Naive thymus-derived CD8-positive, alpha-beta T cell (primary cell): ENCODE measurements at places on chromosomes 6 and 20. TPM values are rescaled to one million over a fixed set of nuclear protein-coding genes. Genes with fewer than 3 reads are reported as not detected.

Gene TMEM244
- 1.7 TPM for polyA plus RNA-seq

Gene PPIL6
- 0.25 TPM for polyA plus RNA-seq

DNA sequence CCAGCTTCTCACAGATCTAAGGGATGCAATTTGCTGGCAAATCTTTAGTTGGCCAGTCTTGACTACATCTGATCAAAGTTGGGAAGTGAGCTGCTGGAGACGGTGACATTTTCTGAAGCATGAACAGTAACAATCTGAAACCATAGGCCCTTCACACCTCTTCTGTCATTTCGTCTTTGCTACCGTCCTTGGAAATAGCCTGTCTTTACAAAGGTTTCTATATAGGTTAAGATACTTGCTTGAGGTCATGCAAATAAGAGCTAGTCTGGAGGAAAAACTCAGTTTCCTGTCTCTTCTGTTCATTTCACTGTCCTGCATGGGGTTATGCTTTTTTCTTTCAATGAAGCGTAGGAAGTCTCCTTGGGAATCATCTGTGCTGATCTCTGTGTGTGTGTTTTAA, 55.6 kb downstream of the CARMIL1 start:
- DNase-seq = no peak

Gene ADGRG6
- 0.73 TPM for polyA plus RNA-seq

- DNase-seq = no peak
Measured at GRCh38 chr6:87102151-87102621, 7.3 kb upstream of the CGA start.

- DNase-seq = no peak
Measured at GRCh38 chr6:33885132-33886057, 81.6 kb upstream of the MLN start.

DNA sequence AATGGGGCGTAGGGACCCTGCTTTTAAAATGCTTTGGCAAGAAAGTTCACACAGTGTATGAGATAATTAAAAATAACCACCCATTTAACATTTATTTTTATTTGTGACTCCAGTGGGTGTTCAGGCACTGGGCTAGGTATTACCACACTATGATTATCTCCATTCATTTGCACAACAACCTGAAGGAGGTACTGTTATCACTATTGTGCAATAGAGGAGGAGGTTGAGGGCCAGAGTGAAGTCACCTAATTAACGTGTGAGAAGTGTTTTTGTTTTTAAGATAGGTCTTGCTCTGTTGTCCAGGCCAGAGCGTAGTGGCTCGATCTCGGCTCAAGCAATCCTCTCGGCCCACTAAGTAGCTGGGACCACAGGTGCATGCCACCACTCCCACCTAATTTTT, 29.2 kb downstream of the MAK start:
- DNase-seq = no peak

GRCh38 chr20:4234128-4234527, 218.8 kb upstream of the RNF24 start:
- no peak for DNase-seq

- no peak for DNase-seq
Measured at GRCh38 chr6:30743099-30744053, 889 bp upstream of the FLOT1 start.

- no peak for DNase-seq
Measured at GRCh38 chr6:80922916-80923455, 816.5 kb downstream of the BCKDHB start.

Gene ARMH2
- 0.27 TPM for polyA plus RNA-seq

Gene RNGTT
- polyA plus RNA-seq = 17.6 TPM

Gene ANKRD66
- polyA plus RNA-seq = not detected

Gene SLC44A4
- polyA plus RNA-seq = not detected

DNA sequence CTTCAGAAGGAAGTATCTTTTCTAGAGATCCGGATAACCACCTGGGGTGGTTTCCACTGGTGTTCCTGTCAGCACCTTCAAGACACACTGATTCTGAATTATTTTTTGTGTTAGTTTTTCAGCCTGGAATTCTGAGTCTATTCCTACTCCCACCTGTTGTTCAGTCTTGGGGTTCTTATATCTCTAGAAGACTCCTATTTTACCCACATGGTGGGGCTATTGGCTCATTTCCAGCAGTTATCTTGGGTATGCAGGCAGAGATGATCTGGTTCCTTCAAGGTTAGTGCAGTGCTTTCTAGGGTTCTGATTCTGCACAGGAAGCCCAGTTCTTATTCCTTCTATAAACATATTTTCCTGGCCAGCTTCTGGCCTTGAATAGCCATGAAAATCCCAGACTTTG, 175.6 kb upstream of the PDE7B start:
- peak; percentile 34 for DNase-seq

GRCh38 chr6:147974376-147974775, 368.3 kb upstream of the SASH1 start:
- DNase-seq = no peak

DNA sequence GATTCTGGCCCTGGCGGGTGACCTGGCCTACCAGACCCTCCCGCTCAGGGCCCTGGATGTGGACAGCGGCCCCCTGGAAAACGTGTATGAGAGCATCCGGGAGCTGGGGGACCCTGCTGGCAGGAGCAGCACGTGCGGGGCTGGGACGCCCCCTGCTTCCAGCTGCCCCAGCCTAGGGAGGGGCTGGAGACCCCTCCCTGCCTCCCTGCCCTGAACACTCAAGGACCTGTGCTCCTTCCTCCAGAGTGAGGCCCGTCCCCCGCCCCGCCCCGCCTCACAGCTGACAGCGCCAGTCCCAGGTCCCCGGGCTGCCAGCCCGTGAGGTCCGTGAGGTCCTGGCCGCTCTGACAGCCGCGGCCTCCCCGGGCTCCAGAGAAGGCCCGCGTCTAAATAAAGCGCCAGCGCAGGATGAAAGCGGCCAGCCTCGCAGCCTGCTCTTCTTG, 868 bp upstream of the SLC2A4RG start:
- peak; percentile 43 for DNase-seq

- DNase-seq = no peak
Measured at GRCh38 chr6:12200761-12201160, 89.4 kb upstream of the EDN1 start.

Gene PTK6
- 0.44 TPM for polyA plus RNA-seq

DNA sequence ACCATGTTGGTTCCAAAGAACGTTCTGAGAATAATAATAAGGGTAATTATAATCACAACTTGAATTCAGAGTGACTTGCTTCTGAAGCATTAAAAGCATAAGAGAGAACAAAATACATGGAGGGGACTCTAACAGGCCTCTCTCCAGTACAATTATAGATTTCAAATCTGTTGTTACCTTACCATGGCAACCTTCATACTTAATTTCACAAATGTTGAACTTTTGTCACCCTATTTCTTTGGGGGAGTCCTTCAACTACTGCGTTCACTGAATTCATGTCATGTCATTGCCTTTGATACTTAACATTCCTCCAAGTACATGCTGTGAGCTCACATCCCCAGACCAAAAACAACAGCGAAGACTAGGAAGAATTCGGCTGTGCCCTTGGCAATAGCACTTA, 104.0 kb downstream of the MKKS start:
- no peak for DNase-seq

- DNase-seq = no peak
Measured at GRCh38 chr6:36246506-36247268, 23.2 kb upstream of the PNPLA1 start.

GRCh38 chr20:8851446-8851845, 217.4 kb upstream of the PLCB4 start:
- DNase-seq = no peak

- DNase-seq = no peak
Measured at GRCh38 chr6:13098793-13099570, 229.4 kb downstream of the TBC1D7 start.

DNA sequence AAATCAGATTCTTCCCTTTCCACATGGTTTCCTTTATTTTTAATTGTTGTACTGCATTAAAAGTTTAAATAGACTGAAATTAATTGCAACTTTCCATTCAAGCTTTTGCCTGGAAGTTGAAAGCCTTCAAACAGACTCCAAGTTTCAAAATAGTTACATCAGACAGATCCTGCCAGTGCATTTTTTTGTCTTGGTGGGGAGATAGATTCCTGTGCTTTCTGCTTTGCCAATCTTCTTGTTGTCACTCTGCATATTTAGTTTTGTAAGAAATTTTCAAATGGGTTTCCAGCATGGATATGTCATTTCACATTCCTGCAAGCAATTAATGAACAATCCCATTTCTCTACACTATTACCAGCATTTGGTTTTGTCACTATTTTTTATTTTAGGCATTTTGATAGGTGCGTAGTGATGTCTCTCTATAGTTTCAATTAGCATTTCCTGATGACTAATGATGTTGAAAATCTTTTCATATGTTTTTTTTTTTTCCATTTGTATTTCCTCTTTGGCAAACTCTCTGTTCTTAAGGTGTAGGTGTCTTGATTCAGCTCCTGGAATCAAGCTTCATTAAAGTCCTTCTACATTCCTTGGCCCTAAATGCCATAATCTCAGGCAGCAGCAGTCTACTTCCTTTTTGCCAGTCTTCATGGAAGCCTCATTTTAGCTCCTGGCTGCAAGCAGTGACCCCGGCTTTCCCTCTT, 40.5 kb downstream of the SCP2D1 start:
- no peak for DNase-seq

Gene MUC21
- not detected for polyA plus RNA-seq

- no peak for DNase-seq
Measured at GRCh38 chr20:63833776-63834490, 2.9 kb upstream of the ZBTB46 start.

Gene BFSP1
- polyA plus RNA-seq = not detected

DNA sequence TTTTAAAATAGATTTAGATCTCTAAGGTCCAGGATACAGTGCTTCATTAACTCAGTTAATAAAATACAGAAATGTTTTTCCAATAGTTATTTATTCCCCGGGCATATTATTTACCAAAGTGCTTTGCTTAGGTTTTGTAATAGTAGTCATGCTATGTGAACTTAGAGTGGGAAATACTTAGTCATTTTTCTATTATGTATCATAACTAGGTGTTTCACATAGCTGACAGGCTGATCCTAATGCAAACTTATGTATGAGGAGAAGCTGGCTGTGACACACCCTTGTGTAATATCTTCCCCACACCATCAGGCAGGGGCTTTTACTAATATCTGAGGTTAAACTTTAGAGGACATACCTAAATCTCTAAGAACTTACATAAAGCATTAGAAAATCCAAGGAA, 277.7 kb upstream of the RIMS1 start:
- DNase-seq = no peak

DNA sequence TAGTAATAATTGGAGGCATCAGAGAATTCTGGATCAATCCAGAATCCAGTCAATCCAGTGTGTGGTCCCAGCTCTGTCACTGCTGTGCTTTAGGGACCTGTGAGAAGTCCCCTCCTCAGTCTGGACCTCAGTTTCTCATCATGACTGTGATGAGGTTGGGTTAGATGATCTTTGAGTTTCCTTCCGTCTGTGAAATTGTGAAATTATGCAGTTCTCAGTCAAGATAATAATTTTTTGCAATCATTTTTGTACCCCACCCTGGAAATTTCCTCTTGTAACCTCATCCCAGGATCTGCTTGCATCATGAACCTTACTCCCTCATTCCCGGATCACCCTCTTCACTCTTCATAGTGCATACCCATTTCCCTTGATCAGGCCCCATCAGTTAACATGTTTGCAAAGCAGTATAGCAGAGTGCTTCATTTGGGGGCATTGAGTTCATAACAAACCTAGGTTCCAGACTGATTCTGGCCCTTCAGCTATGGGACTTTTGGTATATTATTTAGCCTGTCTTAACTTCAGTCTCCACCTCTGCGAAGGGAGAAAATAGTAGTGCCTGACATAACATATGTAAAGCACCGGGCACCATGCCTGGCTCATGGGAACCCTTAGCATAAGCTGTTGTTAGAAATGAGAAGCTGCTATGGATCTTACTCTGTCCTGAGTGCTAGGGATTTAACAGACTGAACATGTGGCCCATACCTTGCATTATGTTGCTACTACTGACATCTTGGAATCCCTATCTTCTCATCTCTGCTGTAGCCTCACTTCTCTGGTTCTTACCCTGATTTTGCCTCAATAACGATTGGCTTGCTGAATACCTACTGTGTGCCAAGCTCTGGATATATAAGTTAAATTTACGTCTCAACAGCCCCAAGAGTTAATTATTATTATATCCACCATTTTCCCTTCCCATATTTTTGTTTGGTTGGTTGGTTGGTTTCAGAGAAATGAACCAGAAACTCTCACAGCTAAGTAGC, 1.3 kb downstream of the ZNF76 start:
- no peak for DNase-seq

Gene LGSN
- not detected for polyA plus RNA-seq

DNA sequence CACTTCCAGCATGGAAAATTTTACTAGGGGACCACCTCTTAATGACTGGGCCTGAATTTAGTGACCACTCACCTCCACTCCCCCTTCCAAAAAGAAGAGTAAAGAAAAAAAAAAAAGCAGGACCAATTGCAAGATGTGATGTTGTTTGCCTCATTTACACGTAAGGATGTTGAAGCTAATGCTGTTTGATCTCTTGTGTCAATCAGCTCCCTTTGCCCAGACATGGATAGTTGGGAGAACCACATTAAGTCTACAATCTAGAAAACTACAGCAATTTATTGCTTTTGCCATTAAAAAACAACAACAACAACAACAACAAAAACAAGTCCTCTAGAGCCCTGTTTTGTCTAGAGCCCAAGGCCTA, 11.0 kb upstream of the DSTN start:
- no peak for DNase-seq

Gene PNLDC1
- 0.36 TPM for polyA plus RNA-seq

GRCh38 chr20:251354-251753, 6.2 kb upstream of the DEFB132 start:
- DNase-seq = no peak

DNA sequence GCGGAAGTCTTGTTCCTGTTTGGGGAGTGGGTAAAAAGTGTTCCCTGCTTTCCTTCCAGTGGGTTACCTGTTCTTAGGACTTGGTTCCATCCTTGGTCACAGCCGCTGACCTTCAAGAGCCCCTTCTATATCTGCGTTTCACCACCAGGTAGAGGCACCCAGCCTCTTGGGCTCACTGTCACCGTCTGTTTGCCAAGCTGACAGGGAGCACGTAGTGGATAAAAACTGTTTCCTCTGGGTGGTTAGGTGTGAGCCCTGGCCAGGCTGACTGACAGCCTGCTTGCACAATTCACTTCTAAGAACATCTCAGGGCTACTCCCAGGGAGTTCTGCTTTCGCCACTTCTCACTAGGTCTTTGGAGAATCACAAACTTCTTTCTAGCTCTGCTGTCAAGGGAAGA, 1.8 kb upstream of the JPH2 start:
- DNase-seq = no peak

Gene TRMT11
- polyA plus RNA-seq = 9.9 TPM

DNA sequence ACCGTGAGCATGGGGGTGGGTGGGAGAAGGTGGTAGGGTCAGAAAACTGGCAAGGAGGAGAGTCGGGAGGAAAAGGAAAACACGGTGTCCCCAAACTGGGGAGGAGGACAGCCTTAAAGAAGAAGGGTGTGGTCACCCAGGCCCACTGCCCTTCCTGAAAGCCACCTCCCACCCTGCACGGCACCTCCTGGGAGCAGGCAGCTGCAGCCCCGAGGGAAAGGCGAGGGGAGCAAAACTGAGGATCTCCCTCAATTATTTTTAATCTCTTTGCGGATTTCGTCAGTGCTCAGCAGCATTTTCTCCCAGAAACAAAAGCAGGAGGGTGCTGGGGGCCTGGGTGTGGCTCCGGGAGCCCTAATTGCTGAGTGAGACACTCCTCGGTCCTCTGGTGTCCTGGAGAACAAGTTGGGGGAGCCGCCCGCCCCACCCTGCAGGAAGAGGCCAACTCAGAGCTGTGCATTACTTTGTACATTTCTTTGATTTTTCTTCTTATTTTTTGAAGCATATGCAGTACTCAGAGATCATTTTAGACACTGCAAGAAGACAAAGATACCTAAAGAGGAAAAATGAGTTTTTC, 56.4 kb downstream of the RIOK1 start:
- DNase-seq = no peak
